ENCODE measurements at places on chromosomes 6 and 20.

DNA sequence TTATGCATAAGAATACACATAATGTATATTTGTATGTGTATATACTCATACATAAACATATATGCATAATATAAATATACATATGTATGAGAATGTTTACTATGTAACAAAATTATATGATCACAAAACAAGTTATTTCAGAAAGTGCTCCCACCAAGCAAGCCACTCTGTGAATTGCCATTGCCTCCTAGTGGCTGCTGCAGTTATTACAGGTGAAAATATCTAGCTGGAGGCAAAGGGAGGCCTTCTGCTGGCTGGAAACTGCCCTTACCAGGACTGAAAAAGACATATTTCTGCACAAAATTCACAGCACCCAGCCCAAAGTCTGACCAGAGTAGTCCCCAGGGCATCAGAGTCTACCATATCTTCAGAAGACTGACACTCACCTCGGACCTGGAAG is 14.4 kb upstream of the ADAM33 start:
- no peak overlapping the region for H3K27ac ChIP-seq
- no peaks in the 10 kb centered on the region for H3K4me1 ChIP-seq
- H3K36me3 ChIP-seq, result no peaks in the 10 kb centered on the region
- no peak overlapping the region for H3K4me3 ChIP-seq

- H3K4me1 ChIP-seq, result peaks cover 9% of the 10 kb centered on the region
- DNase-seq, result no peak
- no peak overlapping the region for H3K27ac ChIP-seq
- H3K4me3 ChIP-seq, result peak overlapping the region; percentile 96
- peaks cover 4% of the 10 kb centered on the region for H3K27me3 ChIP-seq
Observed at GRCh38 chr20:2507875-2508630, 662 bp downstream of the ZNF343 start.

- peaks cover 62% of the 10 kb centered on the region for H3K36me3 ChIP-seq
- no peaks in the 10 kb centered on the region for H3K27me3 ChIP-seq
- peak overlapping the region; percentile 86 for H3K4me3 ChIP-seq
- no peak for DNase-seq
Observed at GRCh38 chr6:36596356-36596755, 2.2 kb downstream of the SRSF3 start.

- no peak overlapping the region for H3K27ac ChIP-seq
- no peak for DNase-seq
- no peaks in the 10 kb centered on the region for H3K27me3 ChIP-seq
Observed at GRCh38 chr6:14542670-14543366, 425.2 kb downstream of the CD83 start.

GRCh38 chr6:134169871-134170486 is 117.6 kb upstream of the SLC2A12 start:
- no peaks in the 10 kb centered on the region for H3K27me3 ChIP-seq
- no peak overlapping the region for H3K27ac ChIP-seq
- peaks cover 2% of the 10 kb centered on the region for H3K36me3 ChIP-seq
- no peaks in the 10 kb centered on the region for H3K4me1 ChIP-seq
- DNase-seq, result no peak
- H3K4me3 ChIP-seq, result no peak overlapping the region

DNA sequence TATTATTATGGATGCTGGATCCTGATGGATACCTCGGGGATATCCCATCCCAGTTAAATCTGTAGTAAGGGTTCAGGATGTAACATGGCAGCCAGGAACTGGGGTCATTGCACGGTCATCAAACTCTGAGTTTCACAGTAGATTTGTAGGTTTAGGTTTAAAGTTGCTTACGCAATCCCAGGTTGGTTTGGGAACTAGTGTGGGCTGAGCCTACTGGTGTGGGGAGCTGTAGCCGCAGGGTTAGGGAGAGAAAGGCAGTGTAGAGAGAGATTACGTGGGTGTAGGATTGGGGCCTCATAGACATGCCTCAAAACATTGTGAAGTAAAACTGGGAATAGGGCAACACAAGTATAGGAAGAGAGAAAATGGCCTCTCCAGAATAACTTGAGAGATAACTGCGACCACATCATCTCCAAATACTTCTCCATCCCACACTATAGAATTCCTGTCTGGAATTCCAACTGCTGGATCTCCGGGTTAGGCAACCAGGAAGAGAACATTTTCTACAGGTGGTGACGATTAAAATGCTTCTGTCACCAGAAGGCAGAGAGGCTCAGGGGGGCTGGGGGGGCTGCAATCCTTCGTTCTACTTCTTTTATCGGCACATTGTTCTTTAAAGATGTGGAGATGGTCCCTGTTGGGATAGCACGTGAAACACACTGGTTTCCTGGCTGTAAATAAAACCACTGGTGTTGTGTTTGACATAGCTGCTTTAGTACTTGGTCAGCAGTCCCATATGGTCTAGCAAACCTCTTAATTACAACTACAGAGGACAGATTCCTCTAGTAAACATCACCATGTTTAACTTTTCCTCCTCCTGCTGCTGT is 44.9 kb upstream of the TMEM170B start:
- no peak for DNase-seq
- H3K4me3 ChIP-seq, result no peak overlapping the region
- H3K4me1 ChIP-seq, result peaks cover 4% of the 10 kb centered on the region
- H3K27ac ChIP-seq, result no peak overlapping the region

DNA sequence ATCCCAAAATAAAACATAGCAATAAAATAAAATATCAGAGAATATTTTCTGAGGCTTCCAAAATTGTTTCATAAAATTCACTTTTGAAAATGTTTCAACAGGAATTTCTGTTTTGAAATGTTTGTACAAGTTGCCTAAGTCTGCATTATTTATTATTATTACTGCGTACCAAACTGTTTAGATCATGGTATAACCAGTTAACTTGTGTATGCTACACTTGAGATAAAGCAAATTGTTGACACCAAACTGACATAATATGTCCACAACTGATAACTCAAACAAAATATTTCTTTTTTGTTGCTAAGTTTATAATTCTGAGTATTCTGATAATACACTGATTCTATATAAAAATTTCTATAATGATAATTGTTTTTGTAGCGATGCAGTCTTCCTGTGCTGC is 531.8 kb upstream of the EYS start:
- no peaks in the 10 kb centered on the region for H3K36me3 ChIP-seq
- DNase-seq, result no peak
- no peak overlapping the region for H3K4me3 ChIP-seq
- H3K27me3 ChIP-seq, result no peaks in the 10 kb centered on the region

DNA sequence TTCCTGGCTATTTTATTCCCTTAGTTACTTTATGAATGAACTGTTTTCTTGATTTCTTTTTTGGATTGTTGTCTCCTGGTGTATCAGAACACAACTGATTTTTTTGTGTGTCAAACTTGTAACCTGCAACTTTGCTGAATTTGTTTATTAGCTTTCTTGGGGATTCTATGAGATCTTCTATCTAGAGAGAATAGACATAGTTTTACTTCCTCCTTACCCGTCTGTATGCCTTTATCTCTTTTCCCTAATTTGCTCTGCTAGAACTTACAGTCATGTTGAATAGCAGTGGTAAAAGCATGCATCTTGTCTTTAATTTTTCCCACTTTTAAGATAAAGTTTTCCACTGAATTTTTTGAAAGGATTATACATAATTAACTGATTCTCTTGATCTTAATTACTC is 13.2 kb downstream of the RNF146 start:
- peaks cover 4% of the 10 kb centered on the region for H3K36me3 ChIP-seq
- no peak overlapping the region for H3K27ac ChIP-seq
- H3K27me3 ChIP-seq, result no peaks in the 10 kb centered on the region
- no peak overlapping the region for H3K4me3 ChIP-seq
- H3K4me1 ChIP-seq, result no peaks in the 10 kb centered on the region

GRCh38 chr20:30599990-30600389 is 657.5 kb upstream of the DEFB115 start:
- H3K27ac ChIP-seq, result no peak overlapping the region
- no peaks in the 10 kb centered on the region for H3K27me3 ChIP-seq
- H3K4me3 ChIP-seq, result no peak overlapping the region
- no peaks in the 10 kb centered on the region for H3K36me3 ChIP-seq
- no peak for DNase-seq

DNA sequence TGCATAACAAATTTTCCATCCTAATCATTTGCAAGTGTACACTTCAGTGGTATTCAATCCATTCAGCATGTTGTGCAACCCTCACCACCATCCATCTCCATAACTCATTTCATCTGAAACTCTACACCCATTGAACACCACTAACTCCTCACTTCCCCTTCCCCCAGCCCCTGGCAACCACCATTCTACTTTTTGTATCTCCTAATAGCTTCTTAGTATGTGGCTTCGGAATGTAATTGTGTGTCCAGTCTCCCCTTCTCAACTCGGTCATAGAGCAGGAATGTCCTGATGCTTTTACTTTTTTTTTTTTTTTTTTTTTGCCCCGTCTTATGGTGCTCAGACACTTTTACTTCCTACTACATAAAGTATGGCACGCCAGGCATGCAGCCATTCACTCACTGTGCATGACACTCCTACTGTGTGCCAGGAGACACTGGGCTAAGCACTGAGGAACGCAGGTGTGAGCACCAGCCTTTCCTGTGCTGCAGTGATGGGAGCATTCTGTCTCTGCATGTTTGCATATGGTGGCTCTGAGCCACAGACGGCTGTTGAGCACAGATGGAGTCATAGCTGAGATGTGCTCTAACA is 15.3 kb downstream of the HCK start:
- no peak overlapping the region for H3K4me3 ChIP-seq
- H3K4me1 ChIP-seq, result peaks cover 2% of the 10 kb centered on the region
- no peaks in the 10 kb centered on the region for H3K36me3 ChIP-seq

- H3K36me3 ChIP-seq, result peaks cover 10% of the 10 kb centered on the region
- H3K27ac ChIP-seq, result no peak overlapping the region
- no peak for DNase-seq
- no peak overlapping the region for H3K4me3 ChIP-seq
Observed at GRCh38 chr20:61926253-61926613, 139.4 kb downstream of the TAF4 start.

- H3K36me3 ChIP-seq, result peaks cover 24% of the 10 kb centered on the region
- H3K4me1 ChIP-seq, result no peaks in the 10 kb centered on the region
- H3K27ac ChIP-seq, result no peak overlapping the region
- no peak for DNase-seq
Observed at GRCh38 chr6:17466707-17467106, 73.3 kb downstream of the CAP2 start.

DNA sequence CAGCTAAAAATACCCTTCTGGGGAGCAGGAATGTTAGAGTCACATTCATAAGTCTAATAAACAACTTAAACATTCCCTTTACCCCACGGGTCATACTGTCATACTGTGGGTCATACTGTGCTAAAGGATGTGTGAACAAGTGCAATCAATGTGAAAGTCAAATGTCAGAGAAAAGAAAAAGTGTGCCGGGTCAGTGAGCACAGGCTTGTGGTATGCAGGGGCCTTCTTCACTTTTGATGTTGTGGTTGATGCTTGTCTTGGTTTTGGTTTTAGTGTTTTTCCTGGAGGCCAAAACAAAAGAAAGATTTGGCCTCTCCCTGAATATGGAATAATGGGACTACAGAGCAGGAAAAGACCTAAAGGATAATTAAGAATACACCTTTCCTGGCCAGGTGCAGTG is 267.9 kb upstream of the PLN start:
- peaks cover 5% of the 10 kb centered on the region for H3K4me1 ChIP-seq
- no peaks in the 10 kb centered on the region for H3K27me3 ChIP-seq
- H3K36me3 ChIP-seq, result no peaks in the 10 kb centered on the region
- no peak overlapping the region for H3K27ac ChIP-seq
- DNase-seq, result no peak
- no peak overlapping the region for H3K4me3 ChIP-seq

DNA sequence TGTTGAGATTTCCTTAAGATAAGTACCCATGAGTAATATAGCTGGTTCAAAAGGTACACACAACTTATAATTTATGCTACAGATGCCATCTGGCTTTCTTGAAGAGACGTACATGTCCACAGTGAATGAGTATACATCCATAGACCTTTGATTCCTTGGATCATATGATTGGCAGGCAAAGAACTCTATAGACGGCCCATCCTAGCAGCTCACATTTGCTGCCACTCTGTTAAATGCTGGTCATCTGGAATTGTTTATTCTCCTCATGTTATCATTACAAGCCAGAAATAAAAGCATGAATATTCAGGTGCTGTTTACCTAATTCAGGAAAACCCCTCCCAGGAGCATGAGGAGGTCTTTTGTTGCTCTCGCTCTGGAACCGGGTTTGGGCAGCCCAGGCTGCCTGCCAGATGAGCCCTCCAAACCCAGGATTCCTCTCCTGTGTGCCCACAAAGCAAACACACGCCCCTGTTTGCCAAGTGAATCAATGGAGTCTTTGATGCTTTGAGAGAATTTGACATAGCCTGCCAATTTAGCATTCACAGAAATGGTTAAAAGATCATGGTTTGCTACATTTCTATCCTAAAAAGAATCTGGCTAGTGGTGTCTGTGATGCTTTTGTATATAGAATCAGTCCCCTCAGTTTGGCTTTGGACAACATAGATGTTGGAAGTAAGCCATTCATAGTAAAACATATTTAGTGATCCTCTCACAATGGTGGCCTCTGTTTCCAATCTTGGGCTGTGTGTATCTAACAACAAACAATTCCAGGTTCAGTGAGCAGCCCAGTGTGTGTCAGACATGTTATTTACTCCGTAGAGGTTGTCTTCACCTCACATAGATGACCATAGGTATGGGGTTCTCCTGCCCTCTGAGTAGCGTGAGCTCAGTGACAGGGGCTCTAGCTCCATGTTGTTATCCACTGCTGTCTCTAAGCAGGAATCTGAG is 17.5 kb upstream of the PLCG1 start:
- peaks cover 96% of the 10 kb centered on the region for H3K36me3 ChIP-seq
- H3K27me3 ChIP-seq, result no peaks in the 10 kb centered on the region
- no peak for DNase-seq
- H3K4me1 ChIP-seq, result no peaks in the 10 kb centered on the region

DNA sequence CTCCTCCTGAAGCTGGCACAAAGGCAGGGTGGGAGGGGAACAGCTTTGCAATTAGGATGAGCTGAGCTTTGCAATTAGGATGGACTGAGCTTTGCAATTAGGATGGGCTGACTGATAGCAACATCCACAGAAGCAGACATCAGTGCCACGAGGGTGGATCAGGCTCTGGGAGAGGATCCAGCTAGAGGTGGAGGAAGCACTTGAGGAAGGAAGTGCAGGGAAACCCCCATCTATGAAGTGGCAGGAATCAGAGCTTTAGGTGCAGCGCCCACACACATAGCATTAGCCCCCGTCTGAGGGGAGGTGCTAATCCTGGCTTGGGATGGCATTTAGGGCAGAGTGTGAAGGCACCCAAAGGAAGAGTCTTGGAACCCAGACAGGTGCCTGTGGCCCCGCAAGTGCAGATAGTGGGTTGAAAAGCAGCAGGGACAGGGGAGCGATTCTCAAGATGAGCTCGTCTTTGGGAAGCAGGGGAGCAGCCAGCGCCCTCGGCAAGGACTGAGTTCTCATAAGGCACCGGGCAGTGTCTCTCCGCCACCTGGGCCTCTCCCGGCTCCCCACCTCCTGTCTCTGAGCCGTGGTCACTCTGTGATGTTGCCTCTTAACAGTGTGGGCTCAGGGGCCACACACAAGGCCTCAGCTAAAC is 12.0 kb upstream of the THBS2 start:
- H3K27ac ChIP-seq, result no peak overlapping the region
- no peaks in the 10 kb centered on the region for H3K36me3 ChIP-seq
- H3K4me3 ChIP-seq, result no peak overlapping the region
- H3K27me3 ChIP-seq, result peaks cover 16% of the 10 kb centered on the region

Data from neuronal stem cell (in vitro differentiated cells).